Smooth muscle cell of the brain vasculature (primary cell): ENCODE measurements at places on chromosomes 2 and 18.

DNA sequence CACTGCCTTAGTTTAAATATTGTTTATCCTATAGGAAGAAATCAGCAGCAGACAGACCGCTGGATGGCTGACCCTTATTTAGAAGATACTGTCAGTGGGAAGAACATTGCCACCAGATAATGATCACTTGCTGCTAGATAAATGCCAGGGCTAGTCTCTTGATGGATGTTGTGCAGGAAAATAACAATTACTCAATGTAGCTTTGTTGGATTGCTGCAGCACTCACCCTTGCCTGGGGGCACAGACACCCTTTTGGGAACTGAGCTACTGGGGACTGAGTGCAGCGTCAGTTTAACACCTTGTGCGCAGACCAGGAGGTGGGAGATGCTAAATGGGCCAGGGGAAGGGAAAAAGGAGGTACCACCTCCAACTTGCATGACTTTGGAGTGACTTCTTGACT, 64.2 kb upstream of the CAPN13 start:
- DNase-seq, result no peak

DNA sequence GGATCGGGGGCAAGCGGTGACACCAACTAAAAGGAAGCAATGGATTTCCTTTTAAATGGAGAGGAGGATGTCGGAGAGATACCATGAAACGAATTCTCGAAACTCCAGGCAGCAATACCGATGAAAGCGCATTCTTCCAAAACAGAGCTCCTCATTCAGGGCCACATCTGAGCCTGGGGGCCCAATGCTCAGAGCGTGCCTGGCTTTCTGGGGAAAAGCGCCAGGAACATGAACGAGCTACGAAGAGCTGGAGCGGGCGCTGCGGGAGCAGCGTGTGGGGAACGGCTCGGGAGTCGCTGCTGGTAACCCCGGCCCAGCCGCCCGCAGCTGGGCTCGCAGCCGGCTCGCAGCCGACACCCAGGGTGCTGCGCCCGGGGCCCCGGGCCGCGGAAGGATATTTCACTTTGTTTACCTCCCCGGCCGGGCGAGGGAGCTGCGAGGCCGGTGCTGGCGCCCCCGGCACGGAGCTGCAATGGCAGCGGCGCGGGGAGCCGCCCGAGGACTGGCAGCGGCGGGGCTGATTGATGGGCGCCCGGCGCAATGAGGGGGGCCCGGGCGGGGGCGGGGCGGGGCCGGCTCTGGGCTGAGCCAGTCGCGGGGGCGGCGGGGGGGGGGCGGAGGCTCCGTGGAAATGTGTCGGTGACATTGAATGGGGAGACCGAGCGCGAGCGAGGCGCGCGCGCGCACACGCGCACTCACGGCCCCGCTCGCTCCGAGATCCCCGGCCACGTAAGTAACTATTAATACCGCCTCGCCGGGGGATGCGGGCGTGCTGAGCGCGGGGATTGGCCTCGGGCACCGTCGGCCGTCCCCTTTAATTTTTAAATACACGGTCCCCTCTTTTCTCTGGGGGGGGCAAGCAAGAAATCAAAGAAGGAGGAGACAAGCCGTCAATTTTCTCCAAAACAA, at the start of gene TRIB2:
Gene TRIB2 (plus strand): TSS at position 655 of the 909 bp plus-strand sequence. CDS start 1,372 bp downstream, outside the sequence.
- DNase-seq, result peak; percentile 79

DNA sequence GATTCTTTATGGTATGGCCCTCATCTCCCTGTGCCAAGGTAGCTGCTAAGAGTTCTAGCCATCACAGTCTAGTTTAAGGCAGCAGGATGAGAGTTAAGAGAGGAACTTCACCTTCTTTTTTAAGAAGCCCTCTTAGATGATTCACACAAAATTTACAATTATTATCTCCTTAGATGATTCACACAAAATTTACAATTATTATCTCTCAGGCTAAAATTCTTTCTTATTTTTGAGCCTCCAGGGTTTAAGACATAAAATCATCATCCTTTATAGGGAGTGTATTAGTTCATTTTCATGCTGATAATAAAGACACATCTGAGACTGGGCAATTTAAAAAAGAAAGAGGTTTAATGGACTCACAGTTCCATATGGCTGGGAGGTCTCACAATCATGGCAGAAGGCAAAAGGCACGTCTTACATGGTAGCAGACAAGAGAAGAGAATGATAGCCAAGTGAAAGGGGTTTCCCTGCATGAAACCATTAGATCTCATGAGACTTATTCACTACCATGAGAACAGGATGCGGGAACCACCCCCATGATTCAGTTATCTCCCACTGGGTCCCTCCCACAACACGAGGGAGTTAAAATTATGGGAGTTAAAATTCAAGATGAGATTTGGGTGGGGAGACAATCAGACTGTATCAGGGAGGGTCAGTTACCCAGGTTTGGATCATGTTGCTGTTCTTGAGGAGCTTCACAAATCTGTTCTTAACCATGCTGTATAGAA, 133.0 kb upstream of the MYO3B start:
- no peak for DNase-seq

GRCh38 chr18:28359176-28359575, 182.2 kb upstream of the CDH2 start:
- no peak for DNase-seq

- no peak for DNase-seq
Observed at GRCh38 chr2:215504547-215504946, 68.7 kb upstream of the FN1 start.

DNA sequence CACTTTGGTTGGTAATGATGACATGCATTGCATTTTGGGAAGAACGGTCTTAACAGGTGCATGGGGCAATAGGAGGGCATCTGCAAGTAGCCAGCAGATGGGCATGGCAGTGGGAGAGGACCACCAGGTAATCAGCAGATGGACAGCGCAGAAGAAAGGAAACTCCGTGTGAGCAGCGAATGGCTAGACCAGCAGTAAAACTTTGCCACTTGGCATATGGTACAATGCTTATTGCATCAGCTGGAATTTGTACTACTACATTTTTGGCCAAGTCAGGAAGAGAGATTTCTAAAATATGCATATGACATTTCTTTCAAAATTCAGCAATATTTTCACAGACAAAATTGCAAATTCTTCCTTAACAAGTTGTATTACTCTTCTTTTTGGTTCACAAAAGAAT, 768.5 kb downstream of the LRP1B start:
- DNase-seq, result no peak

- no peak for DNase-seq
Observed at GRCh38 chr2:111896576-111896975, 1.8 kb upstream of the MERTK start.
